NCI-H774 (cell line): ENCODE measurements at places on chromosomes 7 and 10.

GRCh38 chr7:156792611-156793010 lies 100.4 kb downstream of the LMBR1 start:
- no peak for DNase-seq

GRCh38 chr10:109159351-109159750 lies 764.0 kb downstream of the XPNPEP1 start:
- DNase-seq, result no peak

DNA sequence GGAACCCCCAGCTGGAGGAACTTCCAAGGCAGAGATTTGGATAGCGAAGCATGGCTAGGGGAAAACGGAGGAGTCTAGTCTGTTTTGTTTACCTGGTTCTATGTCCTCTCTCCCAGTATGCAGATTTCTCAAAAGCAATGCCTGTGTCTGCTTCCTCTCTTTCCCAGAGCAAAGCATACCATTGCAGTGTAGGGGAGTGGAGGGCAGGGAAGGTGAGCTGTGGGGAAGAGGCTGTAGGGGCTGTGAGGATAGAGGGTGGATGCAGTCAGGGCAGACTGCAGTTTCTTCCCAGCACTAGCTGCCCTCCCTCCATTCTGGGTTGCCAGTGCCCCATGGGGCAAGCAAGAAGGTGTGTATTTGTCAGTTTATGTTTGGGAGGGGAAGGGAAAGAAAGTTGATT lies 16.9 kb upstream of the TSPAN14 start:
- DNase-seq, result no peak

DNA sequence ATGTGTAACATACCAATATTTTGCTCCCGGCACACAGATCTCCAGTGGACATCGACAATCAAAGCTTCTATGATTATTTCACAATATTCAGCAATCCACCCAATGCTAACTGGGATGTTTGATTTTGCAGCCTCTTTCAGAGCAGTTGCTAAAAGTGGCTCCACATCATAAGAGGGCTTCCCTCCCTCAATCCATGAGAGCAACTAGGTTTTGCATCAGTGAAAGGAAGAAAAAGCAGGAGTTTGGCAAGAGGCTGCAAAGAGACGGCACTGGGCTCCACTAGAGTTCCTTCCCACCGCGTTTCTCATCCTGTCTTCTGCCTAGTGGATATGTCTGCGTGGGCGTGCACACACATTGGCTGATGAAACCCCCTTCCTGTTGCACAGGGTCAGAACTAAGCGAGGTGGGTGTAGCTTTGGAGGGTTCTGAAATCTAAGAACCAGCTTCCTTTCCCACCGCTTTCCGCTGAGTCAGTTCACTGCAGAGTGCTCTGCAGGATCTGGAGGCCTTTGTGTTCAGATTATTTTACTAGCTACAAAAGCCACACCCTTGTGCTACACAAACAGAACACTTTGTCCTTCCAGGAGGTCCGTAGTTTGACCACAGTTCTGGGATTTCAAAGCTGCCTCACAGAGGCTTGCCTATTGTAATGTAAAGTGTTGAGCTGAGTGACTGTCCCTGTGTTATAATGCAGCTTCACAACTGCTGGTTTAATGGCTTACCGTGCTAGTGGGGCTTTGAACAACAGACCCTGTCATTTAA lies 28.1 kb downstream of the ARL4A start:
- peak; percentile 54 for DNase-seq

GRCh38 chr10:77289790-77290189 lies 347.8 kb downstream of the KCNMA1 start:
- DNase-seq, result no peak

DNA sequence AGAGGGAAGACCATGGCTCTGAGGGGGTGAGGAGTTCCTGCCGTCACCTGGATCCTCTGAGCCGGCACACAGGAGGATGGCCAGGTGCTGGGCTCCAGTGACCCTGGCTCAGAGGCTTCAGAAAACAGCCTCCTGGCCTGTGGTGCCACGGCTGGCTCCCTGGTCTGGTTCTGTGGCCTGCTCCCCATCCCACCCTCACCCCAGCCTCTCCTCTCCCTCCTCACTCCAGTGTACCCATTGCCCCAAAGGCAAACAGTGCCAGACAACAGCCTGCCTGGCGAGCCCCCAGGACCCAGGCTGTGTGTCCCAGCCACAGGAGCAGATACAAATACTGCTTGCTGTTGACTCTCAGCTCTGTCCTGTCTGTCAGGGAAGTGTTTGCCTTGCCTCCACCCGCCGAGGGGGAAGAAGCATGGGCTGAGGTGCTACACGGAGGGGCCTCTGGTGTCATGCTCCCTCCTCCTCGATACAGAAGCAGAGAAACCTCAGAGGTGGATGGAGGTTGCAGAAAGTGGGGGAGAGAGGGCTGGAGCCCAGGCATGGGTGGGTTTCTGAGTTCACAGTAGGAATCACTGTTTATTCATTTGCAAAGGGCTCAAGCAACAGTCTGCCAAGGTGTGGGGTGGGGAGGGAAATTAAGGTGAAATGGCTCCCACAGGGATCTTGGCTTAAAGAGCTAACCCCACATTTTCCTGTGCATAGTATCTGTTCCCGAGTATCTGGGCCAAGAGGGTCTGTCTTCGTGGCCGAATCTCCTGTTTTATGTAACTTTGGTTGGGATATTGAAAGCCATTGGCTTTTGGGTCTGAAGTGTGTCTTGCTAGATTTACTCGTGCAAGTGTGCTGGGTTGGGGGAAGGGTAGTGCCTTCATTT lies 5.5 kb downstream of the ADRA2A start:
- DNase-seq, result no peak

DNA sequence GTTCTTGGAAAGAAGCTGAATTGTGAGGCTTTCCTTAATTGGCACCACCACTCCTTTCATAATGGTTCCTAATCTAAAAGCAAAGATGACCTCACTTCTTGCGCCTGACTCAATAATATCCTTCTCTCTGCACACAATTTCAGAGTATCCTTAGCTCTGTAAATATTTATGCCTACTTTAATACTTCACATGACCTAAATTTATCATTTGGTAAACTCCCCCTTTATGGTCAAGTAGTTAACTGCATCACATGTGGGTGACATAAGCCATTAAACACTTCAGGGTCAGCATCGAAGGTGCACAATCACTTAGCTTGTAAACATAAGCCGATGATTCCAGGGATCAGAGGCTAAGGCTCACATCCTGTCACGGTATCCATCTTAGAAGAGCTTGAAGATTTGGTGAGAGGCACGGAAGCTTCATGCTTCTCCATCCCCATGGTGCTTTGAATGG lies 7.3 kb upstream of the RHOBTB1 start:
- peak; percentile 64 for DNase-seq

DNA sequence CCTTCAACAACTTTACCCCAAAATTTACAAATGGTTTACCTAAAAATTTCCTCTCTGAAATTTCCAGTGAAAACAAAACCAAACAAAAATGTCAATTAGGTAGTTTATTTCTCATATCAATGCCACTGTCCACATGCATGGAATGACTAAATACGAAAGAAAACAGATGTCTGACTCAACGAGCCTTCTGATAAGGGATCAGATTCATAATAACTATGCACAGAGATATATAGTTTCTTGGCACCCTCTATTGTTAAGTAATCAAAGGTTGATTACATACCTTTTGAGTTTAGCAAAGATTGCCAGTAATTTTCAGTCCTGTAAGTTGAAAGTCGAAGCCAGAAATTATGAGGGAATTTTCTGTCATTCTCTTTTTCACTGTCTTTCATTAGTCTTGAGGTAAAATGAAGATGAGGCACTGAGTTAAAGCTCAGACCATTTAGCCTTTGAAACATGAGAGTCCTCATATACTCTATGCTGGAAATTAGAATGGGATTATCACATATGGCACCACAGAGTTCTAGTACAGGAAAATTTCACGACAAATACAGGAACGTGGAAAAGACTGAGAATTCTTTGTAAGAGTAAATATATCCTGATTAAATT lies 519.1 kb upstream of the ANKRD30A start:
- DNase-seq, result no peak

GRCh38 chr7:73706126-73707044 lies 13.1 kb downstream of the STX1A start:
- DNase-seq, result no peak

DNA sequence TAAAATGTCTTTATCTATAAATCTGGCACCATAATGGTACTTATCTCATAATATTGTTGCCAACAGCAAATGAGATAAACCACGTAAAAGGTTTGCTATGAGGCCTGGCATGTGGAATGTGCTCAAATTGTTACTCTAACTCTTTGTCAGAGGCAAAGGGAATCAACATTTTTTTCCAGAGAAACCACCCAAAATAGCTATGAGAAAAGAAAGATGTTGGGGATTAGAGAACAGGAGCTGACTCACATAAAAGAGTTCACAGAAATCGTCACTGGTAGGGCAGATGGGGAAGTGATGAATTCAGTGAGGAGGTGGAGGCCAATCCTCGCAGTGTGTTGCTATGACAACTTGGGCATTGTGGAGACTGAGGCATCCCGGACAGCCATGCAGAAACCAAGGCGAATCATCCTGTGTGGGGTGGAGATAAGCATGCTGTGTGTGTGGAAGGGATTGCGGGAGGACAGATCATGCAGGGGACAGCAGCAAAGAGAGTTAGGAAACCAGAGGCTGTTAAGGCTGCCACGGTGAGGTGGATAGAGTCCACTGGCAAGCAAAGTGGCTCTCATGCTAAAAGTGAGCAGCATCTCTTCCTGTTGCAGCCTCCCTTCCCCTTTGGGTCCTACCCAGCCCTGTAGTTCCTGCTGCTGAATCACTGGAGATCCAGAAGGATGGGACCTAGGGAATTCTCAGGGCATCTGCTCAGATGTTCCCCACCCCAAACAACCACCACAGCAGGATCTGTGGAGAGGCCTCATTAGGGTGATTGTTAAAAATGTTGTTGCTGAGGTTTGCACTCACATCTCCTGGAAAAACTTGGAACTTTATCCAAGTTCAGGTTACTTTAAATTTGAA lies 103.9 kb downstream of the CUBN start:
- DNase-seq, result no peak

- no peak for DNase-seq
Observed at GRCh38 chr10:18500576-18500975, 150.8 kb downstream of the NSUN6 start.

DNA sequence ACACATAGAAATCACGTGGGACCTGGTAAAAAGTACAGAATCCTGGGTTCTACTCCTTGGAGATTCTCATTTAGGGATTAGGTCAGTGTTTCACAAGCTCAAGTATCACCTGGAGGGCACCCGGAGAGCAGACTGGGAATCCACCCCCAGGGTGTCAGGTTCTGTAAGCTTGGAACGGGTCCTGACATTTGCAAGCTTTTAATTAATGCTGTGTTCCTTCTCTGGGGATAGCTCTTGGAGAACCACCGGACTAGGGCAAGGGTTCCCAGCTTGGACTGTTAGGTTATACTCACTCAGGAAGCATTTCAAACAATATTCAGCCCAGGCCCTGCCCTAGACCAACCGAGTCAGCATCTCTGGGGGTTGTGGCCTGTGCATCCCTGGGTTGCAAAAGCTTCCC lies 23.0 kb downstream of the TCF7L2 start:
- DNase-seq, result no peak

DNA sequence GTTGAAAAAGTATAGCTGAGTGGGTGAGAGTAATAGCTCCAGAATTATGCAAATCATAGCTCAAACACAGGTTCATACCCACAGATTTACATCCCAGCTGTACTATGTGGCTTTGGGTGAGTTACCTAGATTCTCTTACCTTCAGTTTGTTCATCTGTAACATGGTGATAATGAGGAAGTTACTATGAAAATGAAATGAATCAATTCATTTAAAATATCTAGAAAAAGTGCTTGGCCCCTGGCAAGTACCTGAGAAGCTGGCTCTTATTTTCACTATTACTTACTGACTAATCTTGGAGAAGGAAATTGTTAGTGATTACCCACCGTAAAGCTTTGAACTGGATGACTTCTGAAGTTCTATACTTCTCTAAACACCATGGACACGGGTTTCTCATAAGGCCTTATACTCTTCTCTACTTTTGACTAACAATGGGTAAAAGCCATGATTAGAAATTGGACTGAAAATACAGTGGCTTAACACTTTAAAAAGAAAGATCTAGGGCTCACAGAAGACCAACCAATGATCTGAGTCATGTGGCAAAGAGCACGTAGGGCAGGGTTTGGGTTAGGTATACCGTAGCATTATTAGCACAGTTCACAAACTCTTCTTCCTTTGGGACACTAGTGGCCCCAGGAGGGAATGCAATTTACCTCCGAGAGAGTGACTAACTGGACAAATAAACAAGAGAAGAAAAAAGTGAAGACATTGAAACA lies 149.2 kb downstream of the PLPP4 start:
- DNase-seq, result no peak

DNA sequence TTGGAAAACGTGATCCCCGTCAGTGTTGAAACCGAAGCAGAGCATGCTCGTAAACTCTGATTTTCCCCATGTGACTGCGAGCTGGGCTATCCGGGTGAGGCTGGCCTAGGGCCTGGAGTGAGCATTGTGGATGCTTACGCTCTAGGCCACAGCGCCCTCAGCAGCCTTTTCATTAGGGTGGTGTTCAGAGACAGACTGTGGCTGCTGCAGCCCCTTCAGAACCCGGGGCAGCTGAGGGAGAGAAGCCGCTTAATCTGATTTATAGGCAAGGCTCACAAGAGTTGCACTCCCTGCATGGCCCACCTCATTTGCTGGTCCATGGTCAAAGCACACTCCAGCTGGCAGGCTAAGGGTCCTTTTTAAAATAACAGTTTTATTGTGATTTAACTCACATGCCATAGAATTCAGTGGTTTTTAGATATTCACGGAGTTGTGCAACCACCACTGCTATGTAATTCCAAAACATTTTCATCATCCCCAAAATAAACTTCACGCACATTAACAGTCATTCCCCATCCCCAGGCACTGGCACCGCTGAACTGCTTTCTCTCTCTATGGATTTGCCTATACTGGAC lies 72.5 kb downstream of the SYPL1 start:
- DNase-seq, result no peak

GRCh38 chr10:84499846-84500245 lies 171.5 kb downstream of the CCSER2 start:
- DNase-seq, result no peak

DNA sequence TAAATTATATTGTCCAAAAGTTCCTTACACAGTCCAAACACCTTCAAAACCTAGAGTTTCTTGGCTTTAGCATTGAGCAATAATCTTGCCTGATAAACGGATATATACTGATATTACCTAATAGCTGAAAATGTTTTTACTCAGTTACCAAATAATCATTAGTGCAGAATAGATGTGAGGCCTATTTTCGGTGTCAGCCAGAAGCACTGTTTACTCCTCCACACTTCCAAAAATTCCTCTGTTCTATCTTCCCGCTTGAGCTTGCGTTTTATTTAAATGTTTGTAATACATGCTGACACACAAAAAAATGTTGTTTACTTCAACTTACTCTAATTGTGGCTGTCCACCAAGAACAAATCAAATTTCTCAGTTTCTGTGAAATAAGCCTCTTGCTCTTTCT lies 606.2 kb upstream of the TEX47 start:
- DNase-seq, result no peak
